Posterior cingulate gyrus (tissue), 11 donors: ENCODE measurements at places on chromosomes 13 and 19.

- peak; percentile 73 for DNase-seq
These were observed 8.1 kb upstream of the FXYD3 start for GRCh38 chr19:35107545-35107944.

DNA sequence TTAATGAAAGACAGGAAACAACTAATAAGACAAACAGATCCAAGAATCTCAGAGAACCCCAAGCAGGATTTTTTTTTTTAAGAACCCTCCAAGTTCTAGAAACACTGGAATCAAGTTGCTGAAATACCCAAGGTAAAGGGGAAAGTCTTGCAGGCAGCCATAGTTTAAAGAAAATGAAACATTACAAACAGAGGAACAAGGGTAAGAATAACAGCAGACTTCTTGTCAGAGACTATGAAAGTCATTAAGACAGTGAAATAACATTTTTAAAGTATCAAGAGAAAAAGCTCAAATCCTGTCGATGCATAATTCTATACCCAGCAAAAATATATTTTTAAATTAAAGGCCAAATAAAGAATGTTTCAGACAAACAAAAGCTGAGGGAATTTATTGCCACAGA, 67.1 kb downstream of the WASF3 start:
- DNase-seq = no peak

DNA sequence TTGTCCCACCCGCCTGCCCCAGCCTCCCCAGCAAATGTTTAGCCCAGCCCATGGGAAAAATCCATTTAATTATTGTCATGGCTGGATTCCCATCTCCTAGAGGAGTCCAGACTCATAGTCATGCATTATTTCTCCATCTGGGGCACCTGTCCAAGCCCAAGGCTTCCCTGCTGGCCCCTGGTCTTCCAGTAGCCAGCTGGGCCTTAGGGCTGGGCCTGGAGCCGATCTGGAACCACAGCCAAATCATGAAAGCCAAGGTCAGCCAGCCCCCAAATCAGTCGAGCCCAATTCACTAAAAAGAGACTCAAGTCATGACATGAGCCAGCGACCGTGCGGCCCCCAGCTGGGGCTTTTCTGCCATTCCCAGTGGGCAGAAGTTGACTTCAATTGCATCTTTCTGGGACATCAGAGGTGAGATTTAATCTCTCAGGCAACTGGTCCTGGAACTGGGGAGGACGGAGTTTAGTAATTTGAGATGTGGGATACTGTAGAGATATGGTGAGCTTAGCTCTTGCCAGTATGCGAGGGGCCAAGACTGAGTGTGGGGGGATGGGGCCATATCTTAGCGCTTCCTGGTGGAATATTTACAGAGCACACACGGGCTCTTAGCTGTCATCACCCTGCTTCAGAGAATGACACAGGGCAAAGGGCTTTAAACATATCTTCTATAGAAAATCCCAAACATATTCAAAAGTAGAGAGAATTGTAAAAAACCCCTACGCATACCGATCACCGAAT, 9.4 kb upstream of the PGLYRP2 start:
- DNase-seq = peak; percentile 2

DNA sequence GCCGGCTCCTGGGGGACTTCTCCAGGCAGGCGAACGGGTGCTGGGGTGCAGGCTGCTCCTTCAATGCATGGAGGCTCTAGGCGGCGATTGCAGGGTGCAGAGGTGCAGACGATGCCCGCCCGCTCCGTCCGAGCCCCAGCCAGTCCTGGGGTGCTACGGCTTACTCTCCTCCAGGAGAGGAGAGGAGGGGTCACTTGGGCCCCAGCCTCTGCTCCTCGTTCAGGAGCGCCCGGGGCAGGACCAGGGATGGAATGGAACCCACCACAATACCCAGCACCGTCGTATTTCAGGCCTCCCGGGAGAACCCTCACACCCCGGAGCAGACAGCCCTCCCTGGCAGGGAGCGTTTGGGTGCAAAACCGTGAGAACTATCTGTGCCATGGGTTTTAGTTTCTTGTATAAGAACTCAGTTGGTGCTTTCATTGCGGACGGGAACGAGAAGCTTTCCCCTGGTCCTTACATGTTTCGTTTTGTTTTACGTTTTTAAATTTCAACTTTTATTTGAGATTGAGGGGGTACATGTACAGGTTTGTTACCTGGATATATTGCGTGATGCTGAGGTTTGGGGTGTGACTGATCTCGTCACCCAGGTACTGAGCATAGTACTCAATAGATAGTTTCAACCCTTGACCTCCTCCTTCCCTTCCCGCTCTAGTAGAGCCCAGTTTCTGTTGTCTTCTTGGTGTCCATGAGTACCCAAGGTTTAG, 46.8 kb downstream of the ARHGEF18 start:
- DNase-seq = no peak

DNA sequence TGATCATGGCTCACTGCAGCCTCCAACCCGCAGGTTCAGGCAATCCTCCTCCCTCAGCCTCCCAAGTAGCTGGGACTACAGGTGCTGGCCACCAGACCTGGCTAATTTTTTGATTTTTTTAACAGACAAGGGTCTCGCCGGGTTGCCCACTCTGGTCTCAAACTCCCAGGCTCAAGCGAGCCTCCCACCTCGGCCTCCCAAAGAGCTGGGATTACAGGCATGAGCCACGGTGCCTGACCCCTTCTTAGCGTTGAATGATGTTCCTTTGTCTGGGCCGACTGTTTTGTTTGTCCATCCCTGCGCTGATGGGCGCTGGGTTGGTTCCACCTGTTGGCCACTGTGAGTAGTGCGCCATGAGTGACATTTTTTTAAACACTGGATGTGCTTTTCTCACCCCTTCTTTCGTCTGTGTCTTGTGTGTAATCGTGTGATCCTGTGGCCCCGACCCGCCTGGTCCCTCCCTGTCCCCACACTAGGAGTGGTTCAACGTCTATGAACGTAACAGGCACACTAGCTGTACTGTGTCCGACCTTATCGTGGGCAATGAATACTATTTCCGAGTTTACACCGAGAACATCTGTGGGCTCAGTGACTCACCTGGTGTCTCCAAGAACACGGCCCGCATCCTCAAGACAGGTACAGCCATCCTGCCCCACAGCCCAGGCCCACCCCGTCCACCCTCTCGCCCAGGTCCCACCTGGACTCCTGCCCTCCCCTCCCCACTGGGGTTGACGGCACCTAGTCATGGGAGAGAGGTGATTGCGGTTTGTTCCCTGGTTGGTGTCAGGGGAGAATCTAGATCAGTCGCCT, 15.0 kb upstream of the EMC10 start:
- peak; percentile 51 for DNase-seq
